Fibroblast of mammary gland (primary cell): ENCODE measurements at places on chromosomes 5 and 9.

DNA sequence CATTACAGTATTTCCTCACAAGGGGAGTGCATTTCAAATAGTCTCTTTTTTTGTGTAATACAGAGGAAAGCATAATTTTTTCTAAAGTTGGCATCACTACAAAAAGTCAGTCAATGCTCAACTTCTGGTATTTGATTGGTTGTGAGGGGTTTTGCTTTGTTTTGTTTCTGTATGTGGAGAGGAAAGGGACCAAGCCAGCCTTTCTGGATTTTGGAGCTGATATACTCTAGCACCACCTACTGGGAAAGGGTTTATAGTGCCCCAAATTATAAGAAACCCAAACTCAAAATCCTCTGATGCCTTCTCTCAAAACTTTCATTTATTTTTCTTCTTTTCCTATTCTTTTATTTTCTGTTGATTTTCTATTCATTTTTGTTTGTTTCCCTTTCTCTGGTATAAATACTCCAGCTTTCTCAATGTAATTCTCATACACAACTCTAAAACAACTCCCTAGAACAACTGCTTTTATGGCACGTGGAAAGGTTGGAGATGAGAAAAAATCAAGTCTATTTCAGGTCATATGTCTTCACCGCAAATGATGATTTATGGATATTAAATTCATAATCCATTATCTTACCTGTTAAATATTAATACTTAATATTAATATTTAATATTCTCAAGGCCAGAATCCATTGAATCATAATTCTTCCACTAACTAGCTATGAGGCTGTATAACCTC lies 69.5 kb upstream of the ANXA1 start:
- peak; percentile 67 for DNase-seq

DNA sequence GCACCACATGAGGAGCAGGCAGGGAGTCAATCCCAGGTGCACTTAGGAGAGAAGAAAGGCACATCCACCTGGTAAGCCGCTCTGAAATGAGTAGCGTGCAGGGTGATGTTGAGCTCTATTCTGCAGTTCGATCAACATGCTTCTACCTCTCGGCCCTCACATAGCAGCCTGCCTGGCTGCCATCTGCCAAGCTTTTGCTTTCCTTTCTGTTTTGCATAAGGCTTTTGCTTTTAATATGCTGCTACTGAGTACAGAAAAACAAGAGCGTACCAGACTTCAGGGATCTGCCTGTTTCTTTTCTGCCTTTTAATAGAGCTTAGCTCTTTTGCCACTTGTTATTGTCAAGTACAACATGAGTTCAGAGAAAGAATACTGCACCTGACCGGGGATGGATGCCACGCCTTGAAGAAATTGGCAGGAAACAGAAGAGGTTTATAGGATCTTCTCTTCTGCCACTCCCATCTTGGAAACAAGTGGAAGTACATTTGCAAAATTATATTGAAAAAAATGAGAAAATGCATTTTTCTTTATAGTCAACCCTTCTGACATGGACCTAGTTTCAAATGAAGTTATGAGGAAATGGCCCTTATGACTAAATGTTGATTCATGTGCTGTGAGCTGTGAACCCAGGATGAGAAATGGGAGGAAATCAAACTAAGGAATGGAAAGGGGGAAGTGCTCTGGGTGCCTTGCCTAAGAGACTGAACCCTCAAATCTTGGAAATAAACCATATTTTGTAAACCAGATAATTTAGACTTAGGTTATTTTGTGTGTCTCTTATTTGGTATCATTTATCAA lies 4.0 kb upstream of the FCHO2 start:
- peak; percentile 85 for DNase-seq

- DNase-seq: peak; percentile 80
Observed at GRCh38 chr5:63125862-63126261, 547.2 kb downstream of the LRRC70 start.

GRCh38 chr5:176542135-176542595 lies 5.0 kb upstream of the RNF44 start:
- DNase-seq: no peak

GRCh38 chr9:73615557-73615956 lies 463.9 kb downstream of the ANXA1 start:
- no peak for DNase-seq

GRCh38 chr5:54861212-54861894 lies 124.0 kb downstream of the ESM1 start:
- peak; percentile 68 for DNase-seq

DNA sequence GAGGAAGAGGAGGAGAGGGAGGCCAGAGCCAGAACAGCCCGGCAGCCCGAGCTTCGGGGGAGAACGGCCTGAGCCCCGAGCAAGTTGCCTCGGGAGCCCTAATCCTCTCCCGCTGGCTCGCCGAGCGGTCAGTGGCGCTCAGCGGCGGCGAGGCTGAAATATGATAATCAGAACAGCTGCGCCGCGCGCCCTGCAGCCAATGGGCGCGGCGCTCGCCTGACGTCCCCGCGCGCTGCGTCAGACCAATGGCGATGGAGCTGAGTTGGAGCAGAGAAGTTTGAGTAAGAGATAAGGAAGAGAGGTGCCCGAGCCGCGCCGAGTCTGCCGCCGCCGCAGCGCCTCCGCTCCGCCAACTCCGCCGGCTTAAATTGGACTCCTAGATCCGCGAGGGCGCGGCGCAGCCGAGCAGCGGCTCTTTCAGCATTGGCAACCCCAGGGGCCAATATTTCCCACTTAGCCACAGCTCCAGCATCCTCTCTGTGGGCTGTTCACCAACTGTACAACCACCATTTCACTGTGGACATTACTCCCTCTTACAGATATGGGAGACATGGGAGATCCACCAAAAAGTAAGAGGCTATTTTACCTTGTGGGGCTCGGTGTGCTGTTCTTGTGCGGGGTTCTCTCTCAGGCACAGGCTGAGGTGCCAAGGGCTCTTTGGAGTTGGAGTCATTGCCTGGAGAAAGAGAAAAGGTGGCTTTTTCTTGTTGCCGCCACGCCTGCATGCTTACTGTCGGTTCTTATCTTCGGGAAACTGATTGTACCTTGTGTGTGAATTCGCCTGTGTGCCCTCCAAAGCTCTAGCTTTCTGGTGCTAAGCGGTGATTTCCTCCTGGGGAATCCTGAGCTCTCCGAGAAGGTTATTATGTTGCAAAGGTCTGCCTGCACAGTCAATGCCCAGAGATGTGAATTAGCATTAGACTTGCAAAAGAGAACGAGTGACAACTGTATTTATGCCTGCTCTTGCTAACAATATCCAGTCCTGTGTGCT lies at the start of gene ISL1:
Gene ISL1, plus strand, starts transcription at position 318 of the 991 bp plus-strand sequence. Its CDS starts 224 bp downstream, at position 542.
- DNase-seq: peak; percentile 67

DNA sequence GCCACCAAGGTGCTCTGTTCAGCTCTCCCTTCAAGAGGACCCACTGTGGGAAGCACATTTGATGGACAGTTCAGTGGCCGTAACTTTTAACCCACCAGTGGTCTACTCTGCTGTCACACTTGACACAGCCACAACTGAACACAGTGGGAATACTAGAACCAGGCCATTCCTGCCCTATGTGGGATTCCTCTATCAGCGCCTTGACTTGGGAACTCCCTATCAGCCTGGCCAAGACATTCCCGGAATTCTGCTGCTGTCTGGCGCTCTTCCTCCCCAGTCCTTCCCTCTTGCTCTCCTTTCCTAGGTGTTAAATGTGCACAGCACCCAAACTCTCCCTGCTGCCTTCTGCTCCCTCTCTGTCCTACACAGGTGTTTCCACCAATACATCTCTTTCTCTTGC lies 23.1 kb upstream of the SH3PXD2B start:
- DNase-seq: no peak

DNA sequence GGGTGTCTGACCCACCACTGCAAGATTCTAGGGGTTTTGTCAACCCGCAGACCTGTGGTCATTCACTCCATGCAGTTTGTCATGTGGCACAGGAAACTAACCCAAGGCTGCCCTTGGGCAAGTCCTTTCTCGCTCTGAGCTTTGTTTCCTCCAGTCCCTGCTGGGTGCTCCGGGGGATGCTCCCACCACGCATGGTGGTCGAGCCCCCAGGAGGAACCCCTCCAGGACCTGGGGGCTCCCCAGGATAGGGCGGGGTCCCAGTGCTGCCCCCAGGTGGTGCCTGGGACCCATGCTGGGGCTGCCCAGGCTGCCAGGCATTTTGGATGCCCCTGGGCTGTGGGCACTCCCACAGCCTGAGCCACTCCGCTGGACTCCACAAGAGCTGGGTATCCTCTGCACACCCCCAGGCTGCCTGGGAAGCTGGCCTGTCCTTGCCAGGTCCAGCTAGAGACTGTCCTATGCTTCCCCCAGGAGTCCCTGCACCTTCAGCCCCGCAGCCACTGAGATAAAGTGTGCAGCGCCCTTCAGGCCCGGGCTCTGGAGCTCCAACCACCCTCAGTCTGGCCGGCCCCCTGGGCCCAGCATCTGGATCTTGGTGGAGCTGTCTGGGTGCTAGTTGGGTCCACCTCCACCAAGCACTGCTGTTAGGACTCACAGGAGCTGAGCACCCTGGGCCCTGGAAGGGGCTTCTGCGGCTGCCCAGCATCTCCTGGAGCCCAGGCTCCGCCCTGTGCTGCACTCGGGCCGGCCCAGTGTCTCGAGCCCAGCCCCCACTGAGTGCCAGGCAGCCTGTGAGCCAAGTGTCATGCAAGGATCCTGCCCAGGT lies 104.3 kb downstream of the PHF2 start:
- no peak for DNase-seq

GRCh38 chr5:139181322-139181730 lies 16.8 kb downstream of the SIL1 start:
- DNase-seq: peak; percentile 20

- DNase-seq: no peak
Observed at GRCh38 chr5:56091664-56092063, 96.9 kb upstream of the IL6ST start.
